ENCODE measurements at places on chromosomes 2 and 18.

- no peak for DNase-seq
These were observed 20.0 kb upstream of the RNF149 start for GRCh38 chr2:101328474-101329007.

DNA sequence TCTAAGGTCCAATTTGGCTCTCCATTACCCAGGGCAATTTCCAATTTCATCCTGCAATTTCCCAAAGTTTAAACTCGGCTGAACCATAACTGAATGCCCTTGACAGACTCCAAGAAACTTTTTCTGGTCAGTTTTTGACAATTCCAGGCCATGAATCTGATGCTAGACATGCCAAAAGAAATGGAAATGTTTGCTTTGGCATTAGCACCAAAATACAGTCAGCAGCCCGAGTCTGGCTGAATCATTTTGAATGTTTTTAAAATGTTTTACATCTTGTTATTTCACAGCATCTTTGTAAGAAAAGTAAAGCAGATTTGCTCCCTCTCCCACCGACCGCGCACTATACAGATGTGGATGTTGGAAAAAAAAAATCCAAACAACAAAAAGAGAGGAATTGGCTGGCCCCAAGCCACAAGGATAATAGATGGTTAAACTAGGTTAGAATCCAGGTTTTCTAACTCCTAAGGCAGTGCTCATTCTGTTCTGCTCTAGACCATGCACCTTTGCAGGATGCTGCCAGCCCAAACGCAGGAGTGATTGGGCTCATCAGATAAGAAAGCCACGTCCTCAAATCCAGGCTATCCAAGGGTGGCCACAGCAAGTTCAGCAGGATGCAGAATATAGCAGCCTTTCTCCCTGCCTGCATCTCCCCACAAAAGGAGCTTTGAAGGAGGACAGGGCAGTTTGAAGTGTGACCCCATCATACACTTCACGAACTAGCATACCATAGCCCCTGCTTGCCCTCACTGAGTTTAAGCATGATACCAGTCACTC, 167.5 kb downstream of the ALK start:
- DNase-seq, result no peak

- DNase-seq, result no peak
These were observed 1242.4 kb upstream of the ACVR2A start for GRCh38 chr2:146602383-146602782.

GRCh38 chr2:178886006-178886405, 78.8 kb upstream of the TTN start:
- DNase-seq, result no peak

GRCh38 chr2:221616561-221616960, 44.5 kb upstream of the EPHA4 start:
- DNase-seq, result no peak

DNA sequence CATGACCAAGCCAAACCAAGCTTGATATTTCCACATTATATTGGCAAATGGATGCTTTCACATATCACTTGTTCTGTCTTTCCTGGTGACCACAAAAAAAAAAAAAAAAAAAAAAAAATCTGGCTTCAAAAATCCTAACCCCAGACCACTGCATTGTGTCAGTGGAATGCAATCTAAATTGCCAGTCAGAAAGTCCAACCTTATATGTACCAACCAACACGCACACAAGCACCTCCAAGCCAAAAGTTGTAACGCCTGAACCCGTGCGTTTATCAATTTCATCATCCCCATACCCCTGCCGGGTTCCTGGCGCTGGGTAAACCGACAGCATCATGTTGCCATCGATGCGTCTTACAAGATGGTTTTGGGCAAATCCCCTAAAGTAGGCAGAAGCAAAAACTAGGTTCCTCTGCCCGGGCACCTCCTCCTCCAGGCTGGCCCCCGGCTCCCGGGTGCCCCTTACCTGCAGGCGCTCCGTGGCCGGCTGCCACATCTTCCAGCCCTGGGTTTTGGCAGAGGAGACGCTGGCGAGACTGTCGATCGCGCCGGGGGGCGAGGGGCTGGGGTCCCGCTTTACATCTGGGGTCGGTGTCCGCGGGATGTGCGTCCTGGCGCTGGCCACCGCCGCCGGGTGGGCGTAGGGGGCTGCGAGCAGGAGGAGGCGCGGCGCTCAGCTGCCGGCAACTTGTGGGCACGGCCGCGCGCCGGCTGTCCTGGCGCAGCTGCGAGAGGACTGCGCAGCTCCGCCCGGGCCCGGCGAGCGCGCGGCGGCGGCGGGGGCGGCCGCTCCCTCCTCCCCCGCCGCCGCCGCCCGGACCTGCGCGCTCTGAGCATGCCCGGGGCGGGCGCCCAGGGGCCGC, at the start of gene PID1:
Gene PID1 (minus strand): TSS at position 737 of the 860 bp plus-strand sequence. CDS start 244 bp downstream, at position 493.
- DNase-seq, result peak; percentile 64

DNA sequence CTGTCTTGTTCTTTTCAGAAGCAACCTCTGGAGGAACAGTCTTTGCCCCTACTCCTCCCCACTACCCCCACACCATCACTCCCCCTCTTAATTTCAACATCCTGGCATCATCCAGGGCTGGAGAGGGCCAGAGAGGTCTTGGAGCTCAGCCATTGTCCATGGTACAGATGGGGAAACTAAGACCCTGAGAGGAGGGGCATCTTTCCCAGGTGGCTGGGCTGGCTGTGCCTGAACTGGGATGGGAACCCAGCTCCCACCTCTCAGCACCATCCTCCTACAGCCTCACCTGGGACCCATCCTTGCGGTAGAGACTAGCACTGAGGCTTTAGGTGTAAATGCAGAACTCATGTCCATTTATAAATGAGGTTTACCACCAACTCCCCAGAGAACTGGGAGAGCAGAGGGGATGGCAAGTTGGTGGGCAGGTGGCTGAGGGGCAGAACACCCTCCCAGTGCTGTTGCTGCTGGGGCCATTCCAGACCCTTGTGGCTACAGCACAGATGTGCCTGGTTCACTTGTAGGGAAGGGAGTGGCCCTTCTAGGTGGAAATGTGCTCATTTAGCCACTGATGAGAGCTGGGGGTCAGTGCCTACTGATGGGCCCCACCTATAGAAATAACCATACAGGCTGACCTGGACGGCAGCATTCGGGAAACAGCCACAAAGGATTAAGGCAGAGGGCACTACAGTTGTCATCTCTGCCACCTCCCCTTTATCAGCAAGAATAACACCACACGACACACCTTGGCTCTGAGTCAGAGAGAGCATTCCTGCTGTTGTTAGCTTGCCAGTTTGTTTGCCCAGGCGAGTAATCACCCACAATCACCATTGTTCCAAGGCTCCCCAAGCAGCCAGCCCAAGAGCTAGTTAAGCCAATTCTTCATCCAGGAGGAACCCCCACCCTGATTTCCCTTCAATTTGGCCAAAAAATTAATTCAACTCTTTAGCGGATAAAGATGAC, 2.1 kb downstream of the MLPH start:
- no peak for DNase-seq

DNA sequence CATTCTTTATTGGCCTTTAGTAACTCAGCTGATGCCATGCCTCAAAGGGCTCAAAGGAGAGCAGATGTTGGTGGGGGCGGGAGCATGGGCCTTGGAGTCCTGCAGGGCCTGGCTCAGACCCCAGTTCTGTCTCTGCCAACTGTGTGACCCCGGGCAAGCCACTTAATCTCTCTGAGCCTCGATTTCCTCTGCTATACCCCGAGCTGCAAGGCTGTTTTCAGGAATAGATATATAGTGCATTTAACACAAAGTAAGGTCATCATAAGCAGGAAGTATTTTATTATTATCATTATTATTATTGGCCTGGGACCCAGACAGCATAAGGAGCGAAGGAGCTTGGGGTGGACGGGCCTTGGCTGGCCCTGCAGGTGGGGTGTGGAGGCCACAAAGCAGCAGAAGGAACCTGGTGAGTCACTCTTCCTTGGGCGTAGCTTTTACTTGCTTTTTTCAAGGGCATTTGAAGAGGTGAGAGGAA, 162.7 kb downstream of the INHBB start:
- DNase-seq, result no peak

GRCh38 chr2:128500138-128500800, 181.6 kb upstream of the HS6ST1 start:
- DNase-seq, result no peak

DNA sequence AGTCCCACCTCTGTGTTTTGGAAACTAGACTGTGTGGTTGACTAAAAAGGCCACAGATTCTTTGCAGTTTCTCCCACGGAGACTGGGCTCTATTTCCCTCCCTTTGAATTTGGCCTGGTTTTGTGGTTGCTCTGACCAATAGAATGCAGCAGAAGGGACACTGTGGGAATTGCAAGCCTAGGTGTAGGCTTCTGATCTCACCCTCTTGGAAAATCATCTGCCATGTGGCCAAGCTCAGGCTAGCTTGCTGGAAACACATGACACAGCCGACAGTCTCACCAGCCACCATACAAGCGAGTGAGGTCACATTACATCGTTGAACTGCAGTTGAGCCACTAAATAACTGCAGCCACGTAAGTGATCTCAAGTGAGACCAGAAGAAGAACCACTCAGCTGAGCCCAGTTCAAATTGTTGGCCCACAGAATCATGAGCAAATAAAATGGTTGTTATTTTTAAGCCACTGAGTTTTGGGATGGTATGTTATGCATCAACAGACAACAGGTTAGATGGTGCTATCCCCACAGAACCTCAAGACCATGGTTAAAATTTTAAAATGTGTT, 319.1 kb upstream of the MEX3C start:
- DNase-seq, result no peak

DNA sequence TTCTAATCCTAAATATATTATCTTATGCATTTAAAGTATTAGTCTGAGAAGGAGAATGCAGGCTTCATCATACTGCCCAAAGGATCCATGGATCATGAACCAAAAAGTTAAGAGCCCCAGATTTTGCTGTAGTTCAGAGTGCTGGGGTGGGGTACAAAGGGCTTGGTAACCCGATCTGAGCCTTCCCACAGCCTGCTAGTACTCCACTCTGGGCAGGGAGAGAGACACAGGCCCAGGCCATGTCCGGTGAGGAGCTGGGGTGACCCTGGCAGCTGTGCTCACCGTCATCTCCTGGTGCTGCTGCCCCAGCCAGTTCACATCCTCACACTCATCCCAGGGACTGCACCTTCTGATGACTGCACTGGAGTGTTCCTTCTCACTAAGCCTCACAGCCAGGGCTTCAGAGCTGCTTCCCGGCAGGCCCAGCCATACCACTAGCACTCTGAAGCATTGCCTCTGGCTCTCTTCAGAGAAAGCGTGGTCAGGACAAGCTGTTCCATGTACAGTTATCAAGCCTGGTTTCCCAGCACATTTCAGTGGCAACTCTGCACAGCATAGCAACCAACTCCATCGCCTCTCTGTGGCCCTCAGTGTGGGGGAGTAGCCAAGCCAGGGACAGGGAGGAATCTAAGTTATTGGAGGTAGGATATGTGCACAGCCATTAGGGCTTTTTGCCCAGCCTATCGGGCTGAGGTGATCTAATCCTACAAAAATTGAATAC, 189.0 kb upstream of the CTAGE1 start:
- no peak for DNase-seq

DNA sequence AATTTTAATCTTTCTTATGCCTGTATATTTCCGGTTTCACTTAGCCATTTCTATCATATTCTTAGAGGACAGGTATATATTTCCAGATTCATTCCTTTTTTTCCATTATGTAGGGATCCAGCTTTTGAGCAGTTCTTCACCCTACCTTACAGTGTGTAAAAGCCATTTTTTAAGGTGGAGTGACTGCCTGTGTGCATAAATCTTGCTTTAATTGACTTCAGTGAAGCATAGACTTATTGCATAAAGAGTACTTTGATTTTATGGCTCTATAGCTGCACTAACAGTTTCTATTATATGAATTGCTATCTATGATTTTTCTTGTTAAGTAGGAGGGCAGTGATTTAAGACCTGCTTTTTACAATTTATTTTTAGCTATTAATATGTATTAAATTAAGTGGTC, 132.6 kb downstream of the NYAP2 start:
- DNase-seq, result no peak

DNA sequence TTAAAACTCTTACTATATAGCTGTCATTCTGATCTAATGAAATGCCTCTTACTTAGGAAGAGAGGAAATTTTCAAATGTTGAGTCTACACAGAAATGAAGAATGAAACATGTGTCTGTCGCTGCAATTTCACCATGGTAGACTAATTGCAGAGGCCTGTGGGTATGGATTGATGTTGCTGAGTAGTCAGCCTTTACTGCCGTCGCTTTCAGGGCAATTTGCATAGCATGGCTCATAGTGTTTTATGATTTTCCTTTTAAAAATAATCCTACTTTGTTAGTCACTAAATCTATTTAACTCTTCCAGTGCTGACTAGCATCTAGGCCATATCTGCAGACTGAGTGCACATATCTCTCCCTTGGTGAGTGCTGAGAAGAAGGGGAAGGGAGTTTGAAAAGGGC, 819.2 kb downstream of the SATB2 start:
- DNase-seq, result no peak

DNA sequence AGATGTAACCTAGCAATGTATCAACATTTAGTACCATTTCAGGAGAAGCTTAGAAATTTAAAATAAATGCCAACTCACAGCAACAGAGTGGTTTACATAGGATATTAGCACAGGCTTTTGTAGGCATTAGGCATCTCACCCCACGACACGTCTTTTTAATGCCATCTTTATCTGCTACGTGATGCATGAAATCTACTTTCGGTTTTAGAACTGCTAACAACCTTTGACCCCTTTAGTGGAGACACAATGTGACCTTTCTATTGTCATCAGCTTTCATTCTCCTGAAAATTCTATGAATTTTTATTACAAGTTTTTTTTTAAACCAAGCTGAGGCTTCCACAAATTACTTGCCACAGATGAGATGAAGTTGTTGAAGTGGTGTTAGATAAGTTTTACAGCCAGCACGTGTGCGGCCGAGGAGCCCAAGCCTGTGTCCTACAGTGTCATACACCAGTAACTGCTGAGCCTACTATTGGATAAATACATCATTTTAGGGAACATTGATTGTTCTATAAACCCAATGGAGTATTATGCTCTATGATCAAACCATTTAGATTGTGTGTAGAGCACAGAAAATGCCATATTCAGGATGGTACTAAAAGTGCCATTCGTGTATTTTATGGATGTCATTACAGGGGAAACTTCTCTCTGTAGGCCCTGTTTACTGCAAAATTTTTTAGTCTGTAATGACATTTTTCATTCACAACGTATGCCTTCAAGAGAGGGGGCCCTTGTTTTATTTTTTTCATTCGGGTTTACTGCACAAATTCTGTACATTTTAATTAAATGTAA, 151.6 kb downstream of the PTGR3 start:
- DNase-seq, result no peak

- no peak for DNase-seq
These were observed 165.5 kb downstream of the L3MBTL4 start for GRCh38 chr18:6249170-6249569.

- DNase-seq, result no peak
These were observed 267.9 kb upstream of the TNP1 start for GRCh38 chr2:217127744-217128143.

GRCh38 chr18:29226213-29226612, 1049.3 kb upstream of the CDH2 start:
- DNase-seq, result no peak

DNA sequence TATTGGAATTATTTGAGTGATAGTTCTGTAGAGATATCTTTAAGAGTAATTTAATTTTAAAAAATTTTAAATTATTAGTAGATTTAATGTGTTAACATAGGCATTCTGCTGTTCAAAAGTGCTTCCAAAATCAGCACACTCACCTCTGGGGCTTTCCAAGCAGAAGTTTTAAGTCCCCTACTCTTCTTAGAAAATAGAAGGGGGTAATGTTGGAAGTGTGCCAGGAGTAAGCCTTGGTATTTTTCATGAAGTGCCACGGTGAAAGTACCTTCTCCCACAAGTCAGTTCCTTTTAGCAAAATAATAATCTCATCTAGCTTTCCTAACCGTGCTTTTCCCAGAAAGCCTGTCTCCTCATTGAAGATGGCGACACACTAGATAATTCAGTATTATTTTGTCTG, 3.9 kb upstream of the TNFRSF11A start:
- DNase-seq, result no peak

Measured in right kidney (tissue), 9 donors.